AG09309 (cell line): ENCODE measurements at places on chromosomes 6 and 20.

- DNase-seq = no peak
Observed at GRCh38 chr20:17875981-17876385, 92.6 kb downstream of the SNX5 start.

DNA sequence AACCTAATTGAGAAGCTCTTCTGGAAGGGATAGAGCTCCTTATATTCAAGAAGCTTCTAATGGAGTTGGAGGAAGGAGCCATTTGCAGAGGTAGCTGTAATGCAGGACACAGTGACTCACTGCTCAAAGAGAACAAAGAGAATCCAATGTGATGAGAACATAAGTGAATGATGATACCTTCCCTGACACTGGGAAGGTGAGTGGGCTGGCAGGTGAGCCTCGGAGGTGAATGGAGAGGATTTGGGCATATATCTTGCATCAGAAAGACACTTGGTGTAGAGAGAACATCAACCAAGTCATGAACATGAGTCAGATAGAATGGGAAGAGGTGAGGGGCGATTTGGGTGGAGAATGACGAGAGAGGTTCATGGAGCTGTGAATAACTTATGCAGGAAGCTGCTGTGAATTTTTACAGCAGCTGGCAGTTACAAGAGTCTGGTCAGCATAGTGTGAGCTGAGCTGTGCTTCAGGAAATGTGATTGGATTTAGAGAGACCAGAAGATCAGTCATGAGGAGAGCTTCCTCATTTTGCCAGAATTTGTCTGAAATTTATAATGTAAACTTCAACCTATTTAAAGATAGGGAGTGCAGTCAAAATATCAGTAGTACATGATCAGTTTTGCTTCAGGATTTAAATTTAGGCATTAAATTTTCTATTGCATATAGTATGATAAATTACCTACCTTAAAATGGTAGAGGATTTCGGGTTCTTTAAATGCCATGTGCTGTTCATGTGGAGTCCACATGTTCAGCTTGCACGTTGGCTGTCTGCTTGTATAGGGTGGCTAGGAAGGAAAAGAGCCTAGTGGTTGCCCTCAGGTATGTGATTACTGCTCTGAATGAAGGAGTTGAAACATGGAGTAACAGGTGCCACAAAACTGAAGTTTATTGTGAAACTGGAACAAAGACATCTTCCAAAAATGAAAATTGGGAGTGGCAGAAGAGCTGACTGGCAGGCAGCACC, 59.2 kb upstream of the KIF25 start:
- no peak for DNase-seq

GRCh38 chr20:53428588-53428987, 165.1 kb downstream of the ZNF217 start:
- no peak for DNase-seq

DNA sequence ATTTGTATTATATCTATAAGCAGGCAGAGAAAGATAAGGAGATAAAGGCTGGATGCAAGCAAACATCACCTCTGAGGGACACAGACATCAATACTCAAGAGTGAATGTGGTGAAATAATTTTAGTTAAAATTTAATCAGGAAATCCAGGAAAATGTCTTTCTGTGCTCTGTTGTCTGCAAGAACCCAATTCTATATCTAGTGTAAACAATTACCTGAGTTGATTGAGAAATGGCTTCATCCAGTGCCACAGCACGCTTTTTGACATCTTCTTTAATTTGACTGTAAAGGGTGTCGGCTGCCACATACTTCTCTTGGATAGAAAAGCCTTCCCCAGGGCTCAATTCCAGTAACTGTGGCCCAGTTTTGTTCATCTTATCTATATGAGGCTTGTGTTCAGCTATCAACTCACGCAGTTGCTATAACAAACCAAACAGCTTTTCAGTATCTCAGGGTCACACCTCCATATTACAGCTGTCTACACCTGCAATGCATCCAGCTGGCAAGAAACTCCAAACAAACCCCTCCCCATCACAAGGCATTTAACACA, 131.6 kb downstream of the DST start:
- no peak for DNase-seq

- DNase-seq = no peak
Observed at GRCh38 chr6:151326116-151326825, 65.1 kb downstream of the ZBTB2 start.
